ENCODE measurements at places on chromosomes 12 and 14.

DNA sequence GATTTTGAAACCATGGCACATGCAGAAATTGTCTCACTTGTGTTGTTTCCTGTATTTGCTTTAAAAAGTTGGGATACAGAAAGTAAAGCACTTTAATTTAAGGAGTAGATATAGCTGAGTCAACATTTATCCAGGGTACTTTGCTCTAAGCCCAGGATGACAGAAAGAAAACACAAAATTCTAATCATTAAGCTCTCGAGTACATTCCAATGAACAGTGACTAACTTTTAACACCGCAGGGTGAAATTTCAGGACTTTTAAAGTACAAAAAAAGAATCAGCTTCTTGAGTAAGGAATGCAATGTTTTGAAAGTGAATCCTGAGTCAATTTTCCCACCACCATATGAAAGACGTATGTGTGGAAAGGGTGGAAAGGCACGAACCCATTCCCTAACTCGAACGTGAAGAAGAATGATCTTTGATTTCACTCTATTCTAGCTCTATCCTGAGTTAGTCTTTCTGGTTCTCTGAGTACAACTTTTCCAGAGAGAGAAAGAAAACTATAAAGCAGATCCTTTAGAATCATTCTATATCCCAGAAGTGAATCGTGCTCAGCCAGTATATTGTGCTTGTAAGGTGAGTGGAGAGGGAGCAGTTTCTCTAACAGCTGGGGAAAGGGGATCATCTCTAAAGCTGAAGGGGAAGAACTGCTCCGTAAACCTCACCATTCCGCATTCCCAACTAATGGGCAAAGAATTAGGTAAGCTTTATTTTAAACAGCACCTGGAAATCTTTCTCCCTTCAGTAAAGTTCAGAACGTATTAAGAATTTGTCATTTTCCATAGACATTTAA, 779.0 kb upstream of the FLRT2 start:
- DNase-seq = no peak

DNA sequence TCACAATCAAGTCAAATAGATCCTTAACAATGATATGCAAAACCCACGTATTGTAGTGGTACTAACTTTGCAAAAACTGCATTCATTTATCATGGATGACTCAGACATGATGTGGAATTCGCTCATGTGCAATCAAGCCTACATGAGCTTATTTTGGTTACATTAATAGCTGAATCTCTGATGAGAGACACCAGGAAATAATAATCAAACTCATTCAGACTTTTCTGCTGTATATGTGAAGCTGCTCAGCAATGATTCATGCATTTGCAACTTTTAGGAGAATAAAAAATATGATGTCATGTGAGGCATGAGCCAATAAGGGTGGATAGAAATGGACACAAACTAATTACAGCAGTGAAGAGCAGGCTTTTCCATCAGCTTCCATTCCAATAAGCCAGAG, 1075.8 kb upstream of the TMEM132C start:
- DNase-seq = no peak

DNA sequence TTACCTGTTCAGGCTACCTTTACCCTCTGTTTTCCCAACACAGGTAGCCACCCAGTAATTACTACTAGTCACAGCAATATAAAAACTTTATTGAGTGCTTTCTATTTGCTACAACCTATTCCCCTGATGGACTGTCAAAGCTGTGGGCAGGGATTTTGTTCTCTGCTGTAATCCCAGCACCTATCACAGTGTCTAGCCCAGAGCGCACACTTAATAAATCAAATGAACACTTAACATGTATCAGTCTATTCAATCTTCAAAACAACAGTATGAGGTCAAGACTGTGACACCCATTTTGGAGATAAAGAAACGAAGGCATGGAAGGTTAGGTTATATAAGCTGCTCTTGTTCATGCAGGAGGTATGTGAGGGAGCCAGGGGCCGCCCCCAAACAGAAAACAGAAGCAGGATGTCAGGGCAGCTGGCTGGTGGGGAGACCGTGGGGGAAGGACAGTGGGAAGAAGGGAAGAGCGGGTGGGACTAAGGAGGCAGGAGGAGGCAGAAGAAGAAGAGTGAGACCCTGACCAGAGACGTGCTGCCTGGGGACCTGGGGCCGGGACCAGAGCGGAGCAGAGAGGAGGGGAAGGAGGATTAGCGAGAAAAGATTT, 1.7 kb downstream of the TNFRSF1A start:
- DNase-seq = no peak

GRCh38 chr12:3447318-3447717, 43.7 kb upstream of the PRMT8 start:
- DNase-seq = no peak

DNA sequence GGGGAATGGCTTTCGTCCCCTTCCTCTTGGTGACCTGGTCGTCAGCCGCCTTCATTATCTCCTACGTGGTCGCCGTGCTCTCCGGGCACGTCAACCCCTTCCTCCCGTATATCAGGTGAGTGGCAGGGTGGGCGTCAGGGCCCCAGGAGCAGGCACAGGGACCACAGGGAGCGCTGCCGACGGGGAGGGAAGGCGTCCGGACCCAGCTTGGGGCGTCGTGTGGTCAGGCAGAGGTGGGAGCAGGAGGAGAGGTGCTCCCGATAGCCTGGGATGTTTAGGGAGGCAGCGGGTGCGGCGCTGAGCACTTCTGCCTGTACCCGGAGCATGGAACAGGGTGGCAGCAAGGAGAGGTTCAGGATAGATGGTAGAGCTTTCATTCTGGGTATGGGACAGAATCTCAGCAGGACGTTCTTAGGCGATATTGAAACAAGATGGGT, 444 bp downstream of the DRAM1 start:
- no peak for DNase-seq

GRCh38 chr12:11758510-11759493, 109.3 kb downstream of the ETV6 start:
- no peak for DNase-seq

- no peak for DNase-seq
These were observed 10.9 kb downstream of the NOC4L start for GRCh38 chr12:132154941-132155770.

GRCh38 chr12:26406391-26406790, 211.0 kb downstream of the SSPN start:
- no peak for DNase-seq

- no peak for DNase-seq
These were observed 671 bp downstream of the GUCY2C start for GRCh38 chr12:14695715-14696141.

Data from GM12891 (cell line).